ENCODE measurements at places on chromosomes 1 and 21.

DNA sequence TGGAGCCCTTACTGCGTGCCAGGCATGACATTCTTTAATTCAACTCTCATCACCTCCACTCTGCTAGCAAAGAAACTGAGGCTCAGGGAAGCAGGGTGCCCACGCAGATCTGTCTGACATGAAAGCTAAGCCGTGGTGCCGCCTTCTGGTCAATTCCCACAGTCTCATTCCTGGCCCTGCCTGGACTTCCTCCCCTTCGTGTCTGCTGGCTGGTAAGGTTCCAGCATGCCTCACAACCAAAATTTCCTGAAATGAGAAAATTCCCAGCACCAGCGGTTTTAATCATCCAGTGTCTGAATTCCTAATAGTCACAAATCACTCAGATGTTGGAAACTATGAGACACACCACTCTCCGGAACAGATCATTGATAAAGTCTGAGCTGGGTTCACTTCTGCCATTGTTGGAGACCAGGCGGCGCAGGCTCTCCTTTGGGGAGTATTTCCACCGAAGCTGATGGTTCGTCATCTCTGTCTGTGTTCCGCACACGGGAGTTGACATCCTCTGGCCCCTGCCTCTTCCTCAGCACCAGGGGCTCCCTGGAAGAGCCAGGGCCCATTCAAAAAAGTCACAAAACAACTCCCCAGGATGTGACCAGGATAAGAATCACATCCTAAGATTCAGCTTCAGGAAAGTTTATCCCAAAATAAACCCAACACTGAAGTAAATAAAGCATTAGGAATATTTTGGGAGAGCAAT lies 167.7 kb downstream of the PLPP3 start:
- no peak for DNase-seq

GRCh38 chr1:2086446-2087078 lies 36.4 kb downstream of the PRKCZ start:
- DNase-seq = no peak

GRCh38 chr1:13600762-13601453 lies 17.3 kb downstream of the PDPN start:
- DNase-seq = no peak

- DNase-seq = no peak
Observed at GRCh38 chr21:43283136-43283924, 114.5 kb downstream of the CRYAA start.

- no peak for DNase-seq
Observed at GRCh38 chr1:158149175-158149574, 31.5 kb upstream of the CD1D start.

DNA sequence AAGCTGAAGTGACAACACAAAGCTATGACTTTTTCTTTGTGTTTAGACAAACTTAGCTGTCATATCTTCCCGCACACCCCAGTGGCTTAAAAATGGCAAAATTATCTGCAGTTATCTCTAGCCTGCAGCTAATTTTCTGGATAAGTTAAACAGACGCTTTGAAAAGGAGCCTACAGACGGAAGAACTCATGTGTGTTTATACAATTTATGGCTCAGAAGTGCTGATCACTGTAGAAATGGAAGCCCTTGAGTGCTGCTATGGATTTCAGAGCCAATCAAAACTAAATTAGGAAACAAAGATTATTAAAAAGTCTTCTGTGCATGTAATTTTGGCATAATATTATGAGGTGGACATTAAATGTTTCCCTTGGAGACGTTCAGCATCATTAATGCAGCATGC lies 11.6 kb downstream of the NTNG1 start:
- DNase-seq = no peak

- no peak for DNase-seq
Observed at GRCh38 chr1:53210954-53211353, 9.5 kb downstream of the CZIB start.

DNA sequence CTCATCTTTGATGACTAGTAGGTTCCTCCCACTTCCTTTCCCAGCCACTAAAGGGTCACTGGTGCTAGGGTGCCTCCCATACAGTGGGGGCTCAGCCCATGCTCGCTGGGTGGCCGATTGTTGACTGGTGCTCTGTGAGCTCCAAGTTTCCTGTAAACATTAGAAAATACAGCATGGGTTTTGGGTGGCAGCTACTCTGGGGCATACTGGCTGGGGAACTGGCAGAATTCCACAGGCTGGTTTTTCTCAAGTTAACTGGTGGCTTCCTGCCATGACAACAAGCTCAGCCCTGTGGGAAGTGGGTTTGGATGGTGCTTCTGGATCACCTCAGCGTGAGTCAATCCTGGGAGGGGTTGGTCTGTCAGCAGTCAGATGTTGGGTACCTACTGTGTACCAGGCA lies 28.7 kb upstream of the CRNN start:
- no peak for DNase-seq

- DNase-seq = no peak
Observed at GRCh38 chr1:154219541-154219940, 1.2 kb upstream of the UBAP2L start.

DNA sequence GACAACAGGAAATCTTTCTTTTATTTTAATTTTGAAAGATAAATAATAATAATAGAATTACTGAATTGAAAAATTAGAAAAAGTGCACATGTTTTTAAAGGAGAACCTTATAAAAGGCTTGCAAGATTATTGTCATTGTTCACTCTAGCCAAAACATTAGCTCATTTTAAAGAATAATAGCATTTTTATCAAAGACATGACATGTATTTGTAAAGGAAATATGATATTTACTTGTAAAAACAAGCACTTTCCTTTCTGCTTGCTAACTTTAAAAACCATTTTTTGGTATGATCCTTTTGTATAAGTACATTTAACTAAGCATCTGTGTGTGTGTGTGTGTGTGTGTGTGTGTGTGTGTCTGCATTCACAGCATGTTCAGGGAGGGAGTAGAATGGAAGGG lies 156.3 kb upstream of the C1orf87 start:
- no peak for DNase-seq

DNA sequence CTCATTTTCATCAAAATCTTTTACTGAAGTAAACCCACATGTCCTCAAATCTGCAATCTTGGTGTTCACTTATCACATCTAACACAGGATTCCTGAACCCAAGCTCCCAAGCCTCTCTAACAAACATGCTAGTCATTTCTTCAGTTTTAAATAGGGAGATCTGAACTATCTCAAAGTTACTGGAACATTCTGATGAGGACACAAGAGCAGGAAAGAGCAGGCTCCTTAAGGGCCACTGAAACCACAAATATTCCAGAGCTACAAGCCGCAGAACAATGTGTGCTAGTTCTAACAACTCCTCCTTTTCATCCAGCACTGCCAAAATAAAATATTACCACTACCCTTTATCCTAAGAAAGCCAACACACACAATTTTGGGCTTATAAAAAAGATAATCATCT lies 38.9 kb downstream of the WARS2 start:
- no peak for DNase-seq

- no peak for DNase-seq
Observed at GRCh38 chr1:42933610-42934491, 24.8 kb downstream of the SLC2A1 start.

GRCh38 chr1:84301004-84301784 lies at the start of gene SAMD13:
SAMD13 (plus strand) TSS chr1:84301708; CDS start chr1:84303235, 1,527 bp downstream.
- peak; percentile 77 for DNase-seq

DNA sequence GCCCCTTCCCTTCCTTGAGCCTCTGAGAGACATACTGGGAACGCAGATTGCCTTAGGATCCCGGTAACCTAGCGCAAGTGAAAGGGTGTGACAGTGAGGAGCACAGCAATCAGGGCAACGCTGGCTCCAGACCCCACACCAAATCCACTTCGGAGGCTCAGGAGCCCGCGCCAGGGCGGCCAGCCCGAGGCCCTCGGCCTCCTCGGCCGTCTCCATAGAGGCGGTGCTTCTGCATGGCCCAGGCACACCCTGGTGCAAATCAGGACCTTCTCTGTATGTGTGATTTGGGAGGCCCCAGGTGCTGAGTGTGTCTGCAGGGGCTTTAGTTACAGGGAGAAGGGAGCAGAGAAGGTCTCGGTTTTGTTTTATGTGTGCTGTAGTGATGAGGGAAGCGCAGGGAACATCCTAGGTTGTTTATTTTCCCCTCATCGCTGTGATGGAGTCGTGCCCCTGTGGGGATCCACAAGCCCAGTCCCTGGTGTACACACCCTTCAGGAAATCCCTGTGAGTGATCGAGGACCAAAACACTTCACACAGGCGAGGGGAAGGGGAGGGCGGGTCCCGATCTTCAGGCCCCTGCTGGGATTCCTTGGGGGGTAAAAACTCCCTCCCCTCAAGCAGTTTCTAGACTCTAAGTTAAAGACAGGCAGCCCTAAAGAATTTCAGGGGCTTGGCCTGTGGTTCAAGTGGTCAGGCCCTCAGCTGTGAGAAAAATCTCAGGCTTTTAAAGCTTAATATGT lies 9.4 kb downstream of the KIAA1614 start:
- DNase-seq = no peak

DNA sequence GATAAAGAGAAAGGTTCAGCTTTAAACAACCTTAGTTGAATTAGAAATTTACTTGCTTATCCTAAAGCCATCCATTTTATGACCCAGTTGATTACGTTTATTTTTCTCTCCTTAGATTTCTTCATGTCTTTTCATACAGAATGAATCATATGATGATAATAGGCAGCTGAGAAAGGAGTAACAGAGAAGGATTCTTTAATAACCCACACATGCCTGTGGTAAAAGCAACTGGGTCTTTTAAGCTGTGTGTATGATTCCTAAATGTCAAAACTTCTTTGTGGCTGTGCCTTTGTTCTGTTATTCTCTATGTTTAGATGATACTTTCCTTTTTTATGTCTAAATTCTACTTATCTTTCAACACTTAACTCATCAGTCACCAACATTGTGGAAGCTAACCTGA lies 626.5 kb downstream of the NCAM2 start:
- no peak for DNase-seq

- no peak for DNase-seq
Observed at GRCh38 chr1:211511947-211512346, 20.0 kb upstream of the RD3 start.

Measured in HFF-Myc (cell line).